ENCODE measurements at places on chromosomes 3 and 15. TPM values are rescaled to one million over a fixed set of nuclear protein-coding genes. Genes with fewer than 3 reads are reported as not detected.

Gene KCNAB1
- polyA plus RNA-seq = 2.7 TPM

Gene PLA2G4E
- 0.03 TPM for polyA plus RNA-seq

Gene GNAT1
- polyA plus RNA-seq = not detected

Gene DNAH12
- polyA plus RNA-seq = 0.97 TPM

Gene TNK2
- 27.8 TPM for polyA plus RNA-seq

Gene PPM1L
- 6.5 TPM for polyA plus RNA-seq
